IPS DF 6.9 (cell line): ENCODE measurements at places on chromosomes 12 and 14.

GRCh38 chr14:61475316-61475715 is 153.9 kb downstream of the PRKCH start:
- no peak for DNase-seq

- no peak for DNase-seq
Measured at GRCh38 chr14:76467711-76468155, 91.8 kb downstream of the ESRRB start.

GRCh38 chr14:72420749-72421474 is 473.0 kb downstream of the DPF3 start:
- peak; percentile 63 for DNase-seq

DNA sequence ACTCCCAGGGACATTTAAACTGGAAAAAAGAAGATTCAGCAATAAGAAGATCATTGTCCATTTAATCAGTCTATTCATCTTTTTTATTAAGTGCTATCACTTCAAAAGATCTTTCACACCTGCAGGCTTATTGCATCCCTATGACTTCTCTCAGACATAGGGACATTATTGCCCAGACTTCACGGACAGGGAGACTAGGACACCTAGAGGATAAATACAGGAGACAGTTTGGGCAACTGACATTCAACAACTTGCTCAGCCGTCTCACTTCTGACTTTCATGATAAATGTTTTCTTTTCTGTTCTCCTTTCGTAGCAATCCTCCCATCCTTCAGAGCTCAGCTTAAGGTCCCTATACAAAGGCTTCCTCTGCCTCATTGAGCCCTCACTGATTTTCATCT is 84.3 kb downstream of the TMEM30B start:
- no peak for DNase-seq

GRCh38 chr12:98736352-98737321 is 91.5 kb downstream of the APAF1 start:
- no peak for DNase-seq

- no peak for DNase-seq
Measured at GRCh38 chr12:93146263-93146939, 217.3 kb upstream of the EEA1 start.

- no peak for DNase-seq
Measured at GRCh38 chr14:54792288-54792687, 110.3 kb downstream of the GCH1 start.

- no peak for DNase-seq
Measured at GRCh38 chr12:111091051-111091450, 170.7 kb upstream of the MYL2 start.

- DNase-seq, result no peak
Measured at GRCh38 chr14:61517911-61518384, 177.4 kb upstream of the HIF1A start.

DNA sequence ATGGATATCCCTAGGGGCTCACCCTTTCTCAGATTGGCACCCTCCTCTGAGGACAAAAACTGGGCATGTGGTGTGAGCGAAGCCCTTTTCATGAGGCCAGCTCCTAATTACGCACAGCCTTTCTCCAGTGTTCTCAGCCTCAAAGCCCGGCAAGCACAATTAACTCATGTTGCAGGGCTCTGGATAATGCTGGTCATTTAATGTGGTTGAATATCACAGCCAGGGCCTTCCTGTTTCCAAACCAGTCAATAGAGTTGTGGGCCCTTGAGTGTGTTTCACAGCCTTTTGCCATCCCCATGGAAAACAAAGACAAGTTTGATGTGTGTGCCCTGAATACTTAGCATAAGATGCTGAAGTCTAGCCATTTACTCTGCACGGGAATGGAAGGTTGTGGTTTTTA is 114.2 kb upstream of the ARHGAP5 start:
- no peak for DNase-seq

DNA sequence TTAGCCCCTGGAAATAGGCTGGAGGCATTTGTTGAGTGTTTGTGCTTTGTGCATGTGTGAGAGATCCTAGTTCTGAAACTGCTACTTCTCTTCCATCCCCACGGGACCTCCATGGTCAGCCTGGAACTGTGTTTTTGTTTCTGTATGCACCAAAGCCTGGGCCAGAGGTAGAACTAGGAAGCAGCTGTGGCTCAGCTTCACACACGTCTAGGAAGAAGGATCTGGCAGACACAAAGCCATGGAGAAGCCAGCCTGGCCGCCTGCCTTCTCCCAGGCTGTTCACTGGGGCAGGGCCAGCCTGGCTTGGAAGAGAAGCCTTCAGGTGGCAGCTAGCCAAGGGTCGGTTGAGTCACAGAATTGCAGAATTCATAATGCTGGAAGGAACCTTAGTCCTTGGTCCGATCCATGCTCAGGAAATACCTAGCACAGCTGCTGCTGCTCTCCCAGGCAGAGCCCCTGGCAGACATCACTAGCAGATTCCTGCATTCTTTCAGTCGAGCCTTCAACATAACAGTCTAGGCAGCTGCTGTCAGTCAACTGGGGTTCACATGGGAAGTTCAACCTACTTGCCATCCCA is 27.0 kb downstream of the RIN3 start:
- DNase-seq, result no peak

DNA sequence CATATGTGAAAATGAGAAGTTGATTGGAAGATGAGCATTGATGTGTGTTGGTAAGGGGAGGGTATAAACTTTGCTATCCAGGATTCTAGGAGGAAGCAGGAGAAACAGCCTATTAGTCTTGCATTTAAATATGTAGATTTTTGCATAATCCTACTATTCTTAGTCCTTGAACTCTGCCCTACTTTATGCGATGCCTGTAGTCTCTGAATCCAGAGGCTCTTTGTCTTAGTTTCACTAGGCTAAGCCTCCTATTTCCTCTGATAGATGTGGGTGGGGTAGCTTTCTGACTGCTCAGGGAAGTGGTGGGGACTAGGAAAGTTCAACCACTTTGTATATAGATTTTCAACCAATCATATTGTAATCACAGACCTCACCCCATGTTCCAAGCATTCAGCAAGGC is 49.5 kb upstream of the KCNC2 start:
- DNase-seq, result no peak

DNA sequence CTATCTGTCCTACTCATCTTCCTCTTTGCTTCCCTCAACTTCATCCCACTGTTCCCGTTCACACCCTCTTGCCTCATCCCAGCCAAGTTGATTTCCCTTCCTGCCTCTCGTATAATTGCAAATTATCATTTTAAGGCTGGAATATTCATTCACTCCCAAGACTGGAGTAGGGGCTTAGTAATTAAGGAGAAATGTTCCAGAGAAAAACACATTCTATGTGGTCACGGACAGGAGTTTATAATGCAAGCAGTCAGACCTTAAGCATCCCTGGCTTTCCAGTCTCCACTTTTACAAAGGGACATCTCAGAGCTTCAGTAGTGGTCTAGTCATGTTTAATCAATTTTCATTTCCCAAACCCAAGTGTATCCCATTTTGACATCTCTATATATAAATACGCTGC is 54.9 kb downstream of the TMEM132D start:
- no peak for DNase-seq

- DNase-seq, result no peak
Measured at GRCh38 chr14:102901633-102902032, 20.8 kb upstream of the AMN start.

GRCh38 chr14:79702197-79702596 is 509.1 kb downstream of the DIO2 start:
- no peak for DNase-seq

- DNase-seq, result no peak
Measured at GRCh38 chr12:99767809-99768208, 120.3 kb downstream of the GARIN6 start.

DNA sequence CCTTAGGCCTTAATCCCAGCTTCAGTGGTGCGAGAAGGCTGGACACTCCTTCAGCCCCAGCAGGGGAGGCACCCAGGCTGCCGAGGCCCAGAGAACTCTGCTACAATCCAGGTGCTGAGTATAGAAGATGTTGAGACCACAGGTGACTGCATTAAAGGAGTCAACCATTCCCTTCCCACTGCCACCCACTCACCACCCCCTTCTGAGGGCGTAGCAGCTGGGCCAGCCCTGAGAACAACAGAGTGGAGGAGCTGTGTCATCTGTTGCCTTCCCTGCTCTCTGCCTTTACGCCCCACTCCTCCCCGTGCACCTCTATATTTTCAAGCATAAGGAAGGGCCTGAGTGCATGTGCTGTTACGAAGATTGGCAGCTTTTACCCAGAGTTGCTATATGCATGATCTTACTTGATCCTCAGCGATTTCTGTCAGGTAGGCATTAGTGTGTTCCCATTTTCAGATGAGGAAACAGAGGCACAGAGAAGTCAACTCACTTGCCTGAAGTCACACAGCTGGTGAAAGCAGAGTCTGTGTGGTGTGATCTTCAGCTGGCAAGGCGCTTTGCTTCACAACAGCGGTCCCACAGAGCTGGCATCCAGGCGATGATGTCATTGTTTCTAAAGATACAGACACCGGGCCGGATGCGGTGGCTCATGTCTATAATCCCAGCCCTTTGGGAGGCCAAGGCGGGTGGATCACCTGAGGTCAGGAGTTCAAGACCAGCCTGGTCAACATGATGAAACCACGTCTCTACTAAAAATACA is 46.7 kb downstream of the RIN3 start:
- no peak for DNase-seq

DNA sequence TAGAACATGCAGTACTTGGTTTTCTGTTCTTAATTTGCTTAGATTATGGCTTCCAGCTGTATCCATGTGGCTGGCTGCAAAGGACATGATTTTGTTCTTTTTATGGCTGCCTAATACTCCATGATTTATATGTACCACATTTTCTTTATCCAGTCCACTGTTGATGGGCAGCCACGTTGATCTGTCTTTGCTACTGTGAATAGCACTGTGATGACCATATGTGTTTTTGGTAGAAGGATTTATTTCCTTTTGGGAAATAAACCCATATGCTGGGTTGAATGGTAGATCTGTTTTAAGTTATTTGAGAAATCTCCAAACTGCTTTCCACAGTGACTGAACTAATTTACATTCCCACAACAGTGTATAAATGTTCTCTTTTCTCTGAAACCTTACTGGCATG is 86.2 kb upstream of the FERMT2 start:
- no peak for DNase-seq

GRCh38 chr12:49389387-49389703 is 22.1 kb downstream of the SPATS2 start:
- no peak for DNase-seq

DNA sequence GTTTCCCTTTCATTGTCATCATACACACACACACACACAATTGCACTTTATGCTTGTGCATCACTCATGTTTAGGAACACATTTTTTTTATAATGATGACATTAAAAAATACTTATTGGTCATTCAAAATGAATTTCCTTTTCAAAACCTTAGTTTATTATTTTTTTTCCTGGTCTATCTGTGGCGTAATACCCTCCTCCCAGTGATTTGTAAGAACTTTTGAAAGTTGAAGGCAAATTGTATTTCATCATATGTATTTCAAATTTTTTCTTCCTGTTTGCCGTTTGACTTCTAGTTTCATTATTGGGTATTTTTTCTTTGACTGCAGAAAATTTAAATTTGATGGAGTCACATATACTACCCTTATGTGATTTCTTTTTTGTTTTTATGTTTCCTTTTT is 2.5 kb upstream of the LRRK2 start:
- DNase-seq, result no peak

DNA sequence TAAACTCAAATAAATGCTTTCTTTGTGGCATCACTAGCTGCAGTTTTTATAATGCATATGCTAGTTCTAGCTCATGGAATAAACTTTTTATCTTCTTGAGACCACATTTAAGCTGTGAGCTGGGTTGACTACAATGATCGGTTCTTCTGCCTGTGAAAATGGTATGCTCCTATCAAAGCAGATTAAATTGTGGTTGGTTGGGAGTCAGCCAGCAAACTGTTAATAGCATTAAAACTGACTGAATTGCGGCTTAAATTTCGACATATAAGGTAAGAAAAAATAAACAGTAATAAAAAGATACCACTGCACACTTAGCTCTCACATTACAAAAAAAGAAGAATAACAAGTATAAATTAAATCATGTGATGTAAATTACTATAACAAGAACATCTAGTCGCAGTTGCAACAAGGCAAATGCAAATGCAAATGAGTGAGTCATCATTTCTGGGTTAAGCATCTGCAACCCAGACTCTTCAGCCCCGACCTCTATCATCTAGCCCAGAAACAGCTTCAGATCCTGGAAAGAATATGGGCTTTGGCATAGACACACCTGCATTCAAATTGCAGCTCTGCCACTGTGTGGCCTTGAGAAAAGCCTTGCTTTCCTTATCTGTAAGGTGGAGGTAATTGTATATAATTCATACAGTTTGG is 19.8 kb upstream of the DHRS7 start:
- DNase-seq, result no peak

DNA sequence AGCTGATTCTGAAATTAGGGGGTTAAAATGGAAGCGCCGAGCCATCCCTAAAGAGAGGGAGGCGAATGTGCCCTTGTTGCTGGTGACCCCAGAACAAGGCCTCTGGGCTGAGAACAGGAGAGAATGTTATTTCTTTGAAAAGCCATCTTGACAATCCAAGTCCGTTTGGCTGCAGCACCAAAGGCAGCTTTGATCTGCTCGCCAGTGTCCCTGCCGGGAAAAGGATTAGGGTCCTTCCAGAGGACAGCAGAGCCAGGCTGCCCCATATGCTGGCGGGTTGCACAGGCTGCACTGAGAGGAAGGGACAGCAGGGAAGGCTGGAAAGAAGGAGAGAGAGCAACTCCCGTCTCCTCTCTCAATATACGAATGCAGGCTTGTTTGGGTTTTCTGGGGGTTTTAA is 141.7 kb downstream of the TMEM132C start:
- DNase-seq, result no peak

- no peak for DNase-seq
Measured at GRCh38 chr14:66140213-66140918, 345.8 kb upstream of the CCDC196 start.

GRCh38 chr12:9702255-9702654 is 30.6 kb downstream of the CLECL1 start:
- no peak for DNase-seq

GRCh38 chr12:106022568-106023012 is 116.2 kb downstream of the NUAK1 start:
- no peak for DNase-seq

DNA sequence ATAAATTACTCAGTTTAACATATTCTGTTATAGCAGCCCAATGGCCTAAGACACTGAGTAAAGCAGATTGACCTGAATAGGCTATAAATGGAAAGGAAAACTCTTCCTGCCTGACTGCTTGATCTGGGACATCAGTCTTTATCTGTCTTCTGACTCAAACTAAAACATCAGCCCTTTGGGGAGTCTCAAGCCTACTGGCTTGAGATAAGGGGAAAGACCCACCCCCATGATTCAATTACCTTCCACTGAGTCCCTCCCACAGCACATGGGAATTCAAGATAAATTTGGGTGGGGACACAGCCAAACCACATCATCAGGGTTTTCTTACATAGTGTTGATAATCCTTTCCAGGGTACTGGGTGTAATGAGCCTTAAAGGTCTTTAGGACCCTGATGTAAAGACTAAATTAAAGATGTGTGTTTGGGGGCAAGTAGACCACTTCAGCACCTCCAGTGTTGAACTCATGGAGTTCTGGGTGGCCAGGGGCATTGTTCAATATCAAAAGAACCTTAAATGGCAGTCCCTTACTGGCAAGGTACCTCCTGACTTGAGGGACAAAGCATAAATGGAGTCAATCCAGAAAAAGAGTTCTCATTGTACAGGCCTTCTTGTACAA is 67.8 kb downstream of the TSHR start:
- no peak for DNase-seq
